Activated CD4-positive, CD25-positive, alpha-beta regulatory T cell treated with anti-CD3 and anti-CD28 coated beads, Interleukin-2, amount 50 U/mL, for 16 hours (primary cell): ENCODE measurements at places on chromosomes 1 and 21.

DNA sequence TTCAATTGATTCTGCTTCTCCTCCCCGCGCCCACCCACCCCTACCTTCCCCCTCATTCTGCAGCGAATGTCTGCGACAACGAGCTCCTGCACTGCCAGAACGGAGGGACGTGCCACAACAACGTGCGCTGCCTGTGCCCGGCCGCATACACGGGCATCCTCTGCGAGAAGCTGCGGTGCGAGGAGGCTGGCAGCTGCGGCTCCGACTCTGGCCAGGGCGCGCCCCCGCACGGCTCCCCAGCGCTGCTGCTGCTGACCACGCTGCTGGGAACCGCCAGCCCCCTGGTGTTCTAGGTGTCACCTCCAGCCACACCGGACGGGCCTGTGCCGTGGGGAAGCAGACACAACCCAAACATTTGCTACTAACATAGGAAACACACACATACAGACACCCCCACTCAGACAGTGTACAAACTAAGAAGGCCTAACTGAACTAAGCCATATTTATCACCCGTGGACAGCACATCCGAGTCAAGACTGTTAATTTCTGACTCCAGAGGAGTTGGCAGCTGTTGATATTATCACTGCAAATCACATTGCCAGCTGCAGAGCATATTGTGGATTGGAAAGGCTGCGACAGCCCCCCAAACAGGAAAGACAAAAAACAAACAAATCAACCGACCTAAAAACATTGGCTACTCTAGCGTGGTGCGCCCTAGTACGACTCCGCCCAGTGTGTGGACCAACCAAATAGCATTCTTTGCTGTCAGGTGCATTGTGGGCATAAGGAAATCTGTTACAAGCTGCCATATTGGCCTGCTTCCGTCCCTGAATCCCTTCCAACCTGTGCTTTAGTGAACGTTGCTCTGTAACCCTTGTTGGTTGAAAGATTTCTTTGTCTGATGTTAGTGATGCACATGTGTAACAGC lies 339.9 kb downstream of the NTNG1 start:
- no peak for DNase-seq

DNA sequence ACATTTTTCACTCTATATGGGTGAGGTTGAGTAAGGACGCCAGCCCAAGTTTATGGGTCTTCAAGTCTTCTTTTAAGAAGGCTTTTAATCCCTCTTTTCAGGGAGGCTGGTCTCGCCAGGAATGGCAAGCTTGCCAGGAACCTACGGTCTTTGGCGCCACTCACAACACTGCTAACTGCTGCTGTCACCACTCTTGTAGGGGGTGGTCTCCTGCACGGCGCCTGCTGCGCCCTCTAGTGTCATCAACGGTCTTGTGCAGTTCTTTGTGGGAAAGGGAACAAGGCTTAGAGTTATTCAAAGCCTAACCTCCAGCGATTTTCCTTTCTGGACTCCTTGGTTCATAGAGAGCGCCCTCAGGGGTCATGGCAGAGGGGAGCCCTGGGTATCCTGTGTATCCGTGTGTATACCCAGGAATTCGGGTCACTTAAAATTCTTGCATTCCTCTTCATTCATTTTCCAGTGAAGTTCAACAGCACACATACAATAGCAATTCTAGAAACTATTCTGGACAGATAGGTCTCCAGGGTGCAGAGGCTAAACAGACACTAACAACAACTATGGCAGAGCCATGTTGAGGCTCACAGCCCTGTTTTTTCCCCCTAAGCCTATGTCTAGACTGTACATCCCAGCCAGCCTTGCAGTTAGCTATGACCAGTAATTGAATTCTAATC lies 392.8 kb upstream of the CAMK1G start:
- no peak for DNase-seq

DNA sequence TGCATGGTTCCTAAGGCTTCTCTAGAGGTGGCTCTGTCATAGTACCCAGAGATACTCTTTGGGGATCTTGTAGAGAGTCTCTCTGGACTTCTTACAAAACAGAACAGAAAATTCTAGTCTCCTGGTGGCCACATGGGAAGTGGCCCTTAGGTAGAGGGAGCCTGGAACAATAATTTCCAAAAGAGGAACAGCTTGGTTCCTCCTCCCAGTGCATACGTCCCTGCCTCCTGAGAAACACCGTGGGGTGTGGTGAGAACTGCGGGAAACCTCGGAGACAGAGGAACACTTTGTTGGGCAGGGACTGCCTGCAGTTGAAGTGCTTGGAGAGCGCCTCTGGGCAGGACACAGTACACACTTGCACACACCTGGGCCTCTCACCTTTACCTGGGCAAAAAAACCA lies 38.8 kb upstream of the EPHA8 start:
- DNase-seq: no peak

GRCh38 chr1:154999571-155000410 lies 2.8 kb upstream of the ZBTB7B start:
- DNase-seq: no peak

DNA sequence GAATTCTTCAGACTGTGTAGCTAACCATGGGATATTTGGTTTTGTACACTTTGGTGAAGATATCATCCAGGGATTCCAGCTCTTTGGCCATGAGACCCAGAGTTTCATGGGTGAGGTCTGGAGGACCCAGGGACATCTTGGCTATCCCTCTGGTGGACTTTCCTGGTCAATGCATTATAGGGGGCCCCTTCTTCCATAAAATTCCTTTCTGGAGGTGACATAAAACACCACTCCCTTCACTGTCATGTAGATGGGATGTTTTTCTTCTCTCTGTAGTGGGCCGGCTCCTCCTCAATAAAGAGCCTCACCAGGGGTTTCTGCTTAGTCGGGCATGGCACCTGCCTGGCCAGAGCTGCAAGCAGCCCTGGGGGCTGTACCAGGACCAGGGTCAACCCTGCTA lies 2.2 kb downstream of the ATPAF1 start:
- no peak for DNase-seq

DNA sequence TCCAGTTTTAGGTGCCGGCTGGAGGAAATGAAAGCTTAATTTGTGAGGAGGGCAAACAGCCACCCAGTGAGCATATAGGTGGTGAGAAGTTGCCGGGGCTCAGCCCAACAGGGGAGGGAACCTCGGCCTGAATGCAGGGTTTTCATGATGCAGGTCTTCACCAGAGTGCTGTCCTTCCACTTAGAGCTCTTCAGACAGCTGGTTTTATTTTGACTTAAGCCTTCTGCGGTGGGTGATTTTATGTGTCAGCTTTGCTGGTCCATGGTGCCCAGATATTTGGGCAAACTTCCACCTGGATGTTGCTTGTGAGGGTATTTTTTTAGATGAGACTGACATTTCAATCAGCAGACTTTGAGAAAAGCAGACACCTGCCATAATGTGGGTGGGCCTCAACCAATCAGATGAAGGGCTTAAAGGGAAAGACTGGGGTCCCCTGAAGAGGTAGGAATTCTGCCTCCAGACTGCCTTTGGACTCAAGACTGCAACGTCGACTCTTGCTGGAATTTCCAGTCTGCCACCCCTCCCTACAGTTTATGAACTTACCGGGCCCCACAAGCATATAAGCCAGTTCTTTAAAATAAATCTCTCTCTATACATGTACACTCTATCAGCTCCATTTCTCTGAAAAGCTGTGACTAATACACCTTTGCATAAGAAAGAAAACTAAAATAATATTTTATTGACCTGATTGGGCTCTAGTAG lies 72.8 kb downstream of the RHOU start:
- no peak for DNase-seq

GRCh38 chr21:39422527-39423241 lies 22.9 kb downstream of the LCA5L start:
- DNase-seq: no peak

GRCh38 chr1:170494369-170494768 lies 37.6 kb upstream of the GORAB start:
- no peak for DNase-seq

- DNase-seq: no peak
Measured at GRCh38 chr1:110785612-110786011, 87.3 kb upstream of the CD53 start.

GRCh38 chr1:185376288-185376687 lies 59.2 kb upstream of the IVNS1ABP start:
- DNase-seq: no peak

DNA sequence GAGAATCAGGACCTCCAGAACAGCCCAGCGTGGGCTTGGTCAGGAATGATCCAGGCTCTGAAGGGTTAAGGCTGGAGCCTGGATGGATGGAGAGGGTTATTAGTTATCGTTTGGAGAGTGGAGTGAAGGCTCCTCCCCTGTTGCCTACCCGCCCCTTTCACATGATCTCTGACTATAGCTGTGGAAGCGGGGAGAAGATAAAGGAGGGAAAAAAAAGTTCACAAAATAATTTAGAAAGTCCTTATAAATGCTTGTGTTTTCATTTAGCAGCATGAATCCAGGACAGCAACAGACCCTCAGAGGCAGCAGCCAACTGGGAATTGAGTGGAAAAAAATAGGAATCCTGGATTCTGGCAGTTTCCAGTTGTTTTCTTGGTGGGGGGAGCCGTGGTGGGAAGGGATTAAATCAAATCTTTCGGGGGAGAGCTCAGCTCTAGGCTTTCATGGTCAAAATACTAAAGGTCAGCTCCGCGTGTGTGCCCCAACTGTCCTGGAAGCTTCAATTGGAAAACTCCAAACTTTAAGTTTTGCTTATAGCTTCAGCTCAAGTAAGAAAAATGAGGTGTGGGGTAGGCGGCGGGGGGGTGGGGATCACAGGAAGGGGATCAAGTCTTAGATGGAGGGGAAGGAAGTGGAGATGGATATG lies 595 bp upstream of the DDR2 start:
- no peak for DNase-seq

- no peak for DNase-seq
Measured at GRCh38 chr1:84705513-84705912, 15.3 kb upstream of the SSX2IP start.

GRCh38 chr1:48560116-48560515 lies 88.1 kb upstream of the SPATA6 start:
- DNase-seq: no peak

GRCh38 chr1:189205863-189206262 lies 1271.8 kb downstream of the BRINP3 start:
- DNase-seq: no peak

DNA sequence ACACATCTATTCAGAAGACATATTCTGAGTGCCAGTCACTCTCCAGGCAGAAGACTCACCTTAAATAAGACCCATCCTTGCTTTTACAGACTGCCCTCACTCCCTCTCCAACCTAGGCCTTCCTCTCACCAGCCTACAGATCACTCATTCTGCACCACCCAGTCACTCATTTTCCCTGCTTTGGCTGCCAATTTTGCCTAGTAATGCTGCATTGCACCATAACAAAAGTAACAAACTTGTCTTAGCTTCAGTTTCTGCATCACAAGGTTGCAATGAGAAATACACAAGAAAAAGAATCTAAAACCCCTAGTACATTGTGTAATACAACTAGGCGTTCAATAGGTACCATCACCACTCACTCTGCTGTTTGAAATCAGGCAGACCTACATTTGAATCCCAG lies 292.4 kb downstream of the PLPP3 start:
- DNase-seq: no peak

GRCh38 chr21:37700641-37701202 lies 215.5 kb downstream of the KCNJ6 start:
- no peak for DNase-seq

GRCh38 chr21:38396325-38396724 lies 102.0 kb downstream of the ERG start:
- no peak for DNase-seq

- DNase-seq: no peak
Measured at GRCh38 chr1:116076831-116077230, 34.4 kb upstream of the MAB21L3 start.

DNA sequence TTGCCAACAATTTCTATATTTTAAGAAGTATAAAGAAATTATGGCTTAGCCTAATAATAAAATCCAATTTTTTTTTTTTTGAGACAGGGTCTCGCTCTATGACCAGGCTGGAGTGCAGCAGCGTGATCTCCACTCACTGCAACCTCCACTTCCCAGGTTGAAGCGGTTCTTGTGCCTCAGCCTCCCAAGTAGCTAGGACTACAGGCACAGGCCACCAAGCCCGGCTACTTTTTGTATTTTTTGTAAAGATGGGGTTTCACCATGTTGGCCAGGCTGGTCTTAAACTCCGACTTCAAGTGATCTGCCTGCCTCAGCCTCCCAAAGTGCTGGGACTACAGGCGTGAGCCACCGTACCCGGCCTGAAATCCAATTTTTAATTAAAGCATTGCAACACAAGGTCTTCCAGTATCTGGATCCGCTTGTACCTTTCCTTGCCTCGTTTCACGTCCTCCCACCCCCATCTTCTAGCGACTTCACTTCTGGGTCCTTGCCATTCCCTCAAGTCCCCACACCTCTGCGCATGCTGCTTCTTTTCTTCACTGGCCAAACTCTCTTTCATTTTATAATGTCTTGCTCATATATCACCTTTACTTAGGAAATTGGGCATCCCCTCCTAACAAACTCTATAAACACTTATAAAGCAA lies 2.3 kb downstream of the FUBP1 start:
- DNase-seq: no peak

DNA sequence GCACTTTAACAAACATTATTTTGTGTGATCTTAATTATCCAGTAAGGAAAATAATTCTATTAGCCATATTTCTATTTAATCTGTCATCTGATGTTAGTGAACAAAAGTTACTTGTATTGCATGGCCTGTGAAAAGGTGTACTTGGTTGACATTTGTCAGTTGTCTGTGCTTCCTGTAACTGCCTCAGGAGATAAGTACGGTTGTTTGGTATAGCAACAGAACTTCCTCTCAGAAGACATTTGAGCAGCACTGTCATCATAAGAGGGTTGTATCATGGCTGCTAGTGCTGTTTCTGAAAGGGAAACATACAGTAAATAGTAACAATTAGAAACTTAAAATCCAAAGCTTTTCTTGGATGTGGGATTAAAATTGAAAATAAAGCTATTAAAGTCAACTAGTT lies 3.4 kb downstream of the BLZF1 start:
- DNase-seq: no peak

DNA sequence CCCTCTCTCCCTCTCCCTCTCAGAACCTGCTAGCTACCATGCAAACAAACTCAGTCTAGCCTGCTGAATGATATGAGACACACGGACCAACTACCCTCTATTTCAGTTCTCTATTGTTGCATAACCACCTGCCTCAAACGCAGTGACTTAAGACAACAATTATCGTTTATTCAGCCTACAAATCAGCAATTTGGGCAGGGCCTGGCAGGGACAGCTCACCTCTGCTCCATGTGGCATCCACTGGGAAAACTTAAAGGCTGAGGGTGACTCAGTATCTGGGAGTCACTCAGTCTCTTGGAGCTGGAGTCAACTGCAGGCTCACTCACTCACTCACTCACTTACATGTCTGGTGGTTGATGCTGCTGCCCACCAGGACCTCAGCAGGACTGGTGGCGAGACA lies 121.3 kb downstream of the SEC16B start:
- no peak for DNase-seq

DNA sequence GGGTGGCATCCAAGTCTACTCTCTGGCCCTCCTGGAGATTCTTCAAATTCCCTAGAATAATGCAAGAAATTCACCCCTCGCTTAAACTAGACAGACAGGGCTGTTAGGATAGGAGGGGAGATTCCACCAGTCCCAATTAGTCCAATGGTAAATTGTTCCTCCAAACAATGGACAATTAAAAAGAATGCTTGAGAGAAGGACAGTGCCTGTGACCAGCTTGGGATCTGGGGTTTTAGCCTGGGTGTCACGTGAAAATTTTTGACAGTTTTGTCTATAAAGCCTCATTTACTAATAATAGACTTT lies 177.7 kb upstream of the RAB4A start:
- DNase-seq: no peak
